ENCODE measurements at places on chromosomes 6 and 20.

DNA sequence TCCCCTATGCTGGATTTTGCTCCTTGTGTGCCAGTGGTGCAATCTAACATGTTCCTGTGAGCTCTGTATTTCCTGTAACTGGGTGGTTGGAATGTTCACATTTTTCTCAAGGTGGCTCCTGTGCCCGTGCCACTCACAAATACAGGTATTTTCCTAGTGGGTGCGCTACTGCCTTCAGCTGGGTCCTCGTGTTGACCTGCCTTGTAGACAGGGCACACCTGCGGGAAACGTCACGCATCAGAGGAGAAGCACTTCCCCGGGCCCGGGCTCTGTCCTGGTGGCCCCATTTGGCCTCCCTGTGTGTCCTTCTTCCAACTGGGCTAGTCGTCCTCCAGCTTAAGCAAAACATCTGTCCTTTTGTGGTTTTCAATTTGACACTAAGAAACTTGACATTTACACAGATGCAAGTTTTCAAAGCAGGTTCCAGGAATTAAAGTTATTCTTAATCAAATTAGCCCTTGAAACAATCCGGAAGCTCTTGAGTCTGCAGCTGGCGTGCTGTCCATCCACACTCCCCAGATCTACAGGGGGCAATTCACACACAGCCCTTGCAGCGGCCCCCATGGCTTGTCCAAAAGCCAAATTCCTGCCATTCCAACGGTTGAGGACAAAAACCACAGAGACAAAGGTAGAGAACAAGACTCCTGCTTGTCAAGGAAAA is 275.1 kb downstream of the CDC5L start:
- DNase-seq: peak; percentile 94

DNA sequence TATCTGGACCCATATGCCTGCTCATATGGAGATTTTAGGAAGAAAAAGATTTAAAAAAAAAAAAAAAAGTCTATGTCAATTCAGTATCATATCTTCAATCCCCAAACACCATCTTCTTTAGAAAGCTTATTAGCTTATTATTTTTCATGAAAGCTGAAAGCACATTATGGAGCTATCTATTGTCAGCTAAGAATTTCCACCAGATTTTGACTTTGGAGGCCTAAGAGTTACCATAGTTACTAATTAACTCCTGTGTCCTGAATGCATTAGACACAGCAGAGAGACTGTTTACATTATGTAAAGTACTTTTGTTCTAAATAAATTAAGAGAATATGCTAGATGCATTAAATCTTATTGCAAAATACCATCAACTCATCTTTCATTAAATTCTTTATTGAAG is 255.5 kb upstream of the NRSN1 start:
- DNase-seq: no peak

DNA sequence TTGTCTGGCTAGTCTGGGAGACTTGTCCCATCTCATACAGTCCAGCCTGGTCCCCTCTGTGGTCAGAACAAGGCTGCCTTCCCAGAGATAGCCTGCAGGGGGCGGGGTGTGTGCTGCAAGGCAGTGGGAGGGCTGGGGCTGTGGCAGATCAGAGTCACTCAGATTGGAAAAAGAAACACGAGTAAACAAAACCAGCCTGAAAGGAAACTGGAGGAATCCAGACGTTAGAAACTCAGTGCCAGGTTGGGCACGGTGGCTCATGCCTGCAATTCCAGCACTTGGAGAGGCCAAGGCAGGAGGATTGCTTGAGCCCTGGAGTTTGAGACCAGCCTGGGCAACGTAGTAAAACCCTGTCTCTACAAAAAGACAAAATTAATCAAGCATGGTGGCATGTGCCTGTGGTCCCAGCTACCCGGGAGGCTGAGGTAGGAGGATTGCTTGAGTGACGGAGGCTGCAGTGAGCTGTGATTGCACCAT is 20.2 kb downstream of the LEMD2 start:
- DNase-seq: peak; percentile 83

DNA sequence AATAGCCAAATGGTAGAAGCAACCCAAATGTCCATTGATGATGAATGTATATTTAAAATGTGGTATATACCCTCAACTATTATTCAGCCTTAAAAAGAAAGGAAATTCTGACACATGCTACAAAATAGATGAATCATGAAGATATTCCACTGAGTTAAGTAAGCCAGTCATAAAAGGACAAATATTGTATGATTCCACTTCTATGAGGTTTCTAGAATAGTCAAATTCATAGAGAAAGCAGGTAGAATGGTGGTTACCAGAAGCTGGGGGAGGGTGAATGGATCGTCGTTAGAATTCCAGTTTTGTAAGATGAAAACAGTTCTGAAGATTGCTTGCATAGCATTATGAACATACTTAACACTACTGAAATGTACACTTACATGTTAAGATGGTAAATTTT is 214.3 kb upstream of the MYLIP start:
- no peak for DNase-seq

DNA sequence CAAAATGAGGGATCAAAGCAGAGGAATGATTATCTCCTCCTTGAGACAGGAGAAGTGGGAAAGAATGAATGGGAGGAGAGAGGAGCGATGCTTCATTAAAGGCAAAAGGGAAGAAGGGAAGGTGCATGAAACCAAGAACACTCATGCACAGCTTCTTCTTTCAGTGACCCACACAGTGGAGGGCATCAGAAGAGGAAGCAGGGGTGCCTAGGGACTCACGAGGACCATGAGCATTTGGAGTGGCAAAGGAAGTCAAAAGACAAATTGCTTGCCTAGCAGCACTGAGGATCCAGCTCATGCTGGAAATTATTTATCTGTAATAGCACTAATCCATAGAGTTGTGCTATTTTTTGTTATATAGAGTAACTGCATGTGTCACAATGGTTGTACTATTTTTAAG is 66.1 kb downstream of the SMLR1 start:
- DNase-seq: no peak

GRCh38 chr20:47865912-47866311 is 80.6 kb upstream of the SULF2 start:
- peak; percentile 20 for DNase-seq

- no peak for DNase-seq
Observed at GRCh38 chr6:148738946-148739821, 7.6 kb upstream of the UST start.

DNA sequence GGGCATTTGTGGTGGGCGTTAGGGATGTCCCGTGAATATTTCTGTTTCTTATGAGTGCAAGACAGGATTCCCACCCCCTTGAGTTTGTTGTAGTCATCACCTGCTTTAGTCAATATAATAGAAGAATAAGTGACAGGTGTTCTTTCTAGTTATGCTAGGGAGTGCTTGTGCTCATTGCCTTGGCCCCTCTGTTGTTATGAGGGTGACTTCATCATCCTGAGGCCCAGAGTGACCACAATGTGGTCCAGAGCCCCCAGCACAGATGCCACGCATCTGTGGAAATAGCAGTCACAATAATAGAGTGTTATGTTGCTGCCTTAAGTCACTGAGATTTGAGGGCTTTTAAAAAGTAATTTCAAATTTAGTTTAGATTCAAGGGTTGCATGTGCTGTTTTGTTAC is 42.4 kb downstream of the GGTLC1 start:
- DNase-seq: no peak

DNA sequence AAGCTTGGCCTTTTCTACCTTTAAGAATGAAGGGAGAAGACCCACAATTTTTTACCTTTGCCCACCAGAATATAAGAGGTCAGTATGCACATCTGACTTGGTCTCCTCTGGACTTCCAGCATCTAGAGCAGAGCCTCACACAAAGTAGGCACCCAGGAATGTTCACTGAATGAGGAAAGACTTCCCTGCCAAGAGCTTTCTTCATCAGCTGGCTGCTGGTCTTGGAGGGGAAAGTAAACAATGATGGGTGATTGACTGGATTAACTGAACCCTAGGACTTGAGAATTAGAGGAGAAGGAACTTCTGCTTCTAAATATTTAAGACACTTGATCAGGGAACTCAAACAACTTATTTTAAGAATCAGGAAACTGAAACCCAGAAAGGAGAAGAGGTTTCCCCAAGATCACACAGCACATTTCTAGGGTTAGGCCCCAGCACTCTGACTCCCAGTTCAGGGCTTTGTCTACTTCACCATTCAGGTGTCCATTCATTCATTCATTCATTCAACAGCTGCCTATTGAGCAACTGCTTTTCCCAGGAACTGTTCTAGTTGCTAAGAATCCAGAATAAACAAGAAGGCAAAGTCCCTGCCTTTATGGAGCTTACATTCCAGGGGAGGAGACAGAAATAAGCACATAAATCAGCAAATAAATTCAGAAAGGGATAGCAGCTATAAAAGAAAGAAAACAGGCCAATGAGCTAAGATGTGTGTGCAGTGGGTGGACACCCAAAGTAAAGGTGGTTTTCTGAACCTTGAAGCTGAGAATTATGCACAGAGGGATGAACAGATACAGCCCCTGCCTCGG is 216.9 kb upstream of the LRFN2 start:
- DNase-seq: no peak

DNA sequence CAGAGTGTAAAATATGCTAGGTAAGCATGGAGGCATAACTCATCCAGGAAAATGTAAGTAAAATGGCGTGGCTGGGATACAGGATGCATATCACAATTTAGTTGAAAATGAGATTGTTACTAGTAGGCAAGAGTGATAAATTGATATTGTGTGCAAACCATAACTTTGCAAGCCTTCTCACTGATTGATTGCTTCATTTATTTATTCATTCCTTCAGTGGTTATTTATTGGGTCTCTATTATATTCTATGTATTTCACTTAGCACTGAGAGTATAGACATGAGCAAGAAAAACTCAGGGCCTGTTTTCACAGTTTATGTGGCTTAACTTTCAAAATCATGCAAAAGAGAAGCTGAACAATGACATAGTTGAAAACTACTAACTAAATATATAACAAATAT is 241.0 kb upstream of the EYS start:
- no peak for DNase-seq

GRCh38 chr20:63473555-63474449 is 1.3 kb upstream of the KCNQ2 start:
- DNase-seq: no peak

- DNase-seq: peak; percentile 79
Observed at GRCh38 chr6:41167173-41167963, 4.5 kb upstream of the TREM2 start.

DNA sequence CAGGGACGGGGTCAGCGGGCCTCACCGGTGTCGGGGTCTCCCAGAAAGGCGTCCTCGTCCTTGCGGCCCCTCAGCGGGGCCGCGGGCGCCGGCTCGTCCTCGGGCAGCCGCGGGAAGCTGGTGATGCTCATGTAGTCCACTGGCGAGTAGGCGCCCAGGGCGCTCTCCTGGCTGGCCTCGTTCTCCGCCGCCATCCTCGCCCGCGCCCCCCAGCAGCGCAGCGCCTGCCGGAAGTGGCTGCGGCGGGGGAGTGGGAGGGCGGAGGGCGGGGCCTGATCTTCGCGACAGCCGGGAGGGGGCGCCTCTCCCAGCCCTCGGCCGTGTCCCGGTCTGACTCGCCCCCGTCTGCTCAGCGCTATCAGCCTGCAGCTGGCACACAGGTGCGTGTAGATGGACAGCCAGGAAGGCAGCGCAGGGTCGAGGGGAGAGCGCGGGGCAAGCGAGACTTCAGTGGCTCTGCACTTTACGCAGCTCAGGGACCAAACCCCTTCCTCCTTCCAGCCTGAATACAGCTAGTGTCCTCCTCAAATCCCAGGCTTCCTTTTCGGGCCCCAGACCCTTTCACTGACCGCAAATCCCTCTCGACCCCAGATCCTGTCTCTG is at the start of gene GGT7:
GGT7 (minus strand) TSS at position 235 of the 603 bp plus-strand sequence; CDS start at position 194, 41 bp downstream.
- DNase-seq: peak; percentile 72

DNA sequence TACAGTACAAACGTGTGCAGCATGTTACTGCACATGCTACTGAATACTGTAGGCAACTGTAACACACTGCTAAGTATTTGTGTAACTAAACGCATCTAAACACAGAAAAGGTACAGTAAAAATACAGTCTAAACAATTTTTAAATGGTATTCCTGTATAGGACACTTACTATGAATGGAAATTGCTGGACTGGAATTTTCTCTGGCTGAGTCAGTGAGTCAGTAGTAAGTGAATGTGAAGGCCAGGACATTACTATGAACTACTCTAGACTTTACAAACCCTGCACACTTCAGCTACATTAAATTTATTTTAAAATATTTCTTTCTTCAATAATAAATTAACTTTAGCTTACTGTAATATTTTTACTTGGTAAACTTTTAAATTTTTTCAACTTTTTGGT is 225.0 kb upstream of the TENT5A start:
- no peak for DNase-seq

DNA sequence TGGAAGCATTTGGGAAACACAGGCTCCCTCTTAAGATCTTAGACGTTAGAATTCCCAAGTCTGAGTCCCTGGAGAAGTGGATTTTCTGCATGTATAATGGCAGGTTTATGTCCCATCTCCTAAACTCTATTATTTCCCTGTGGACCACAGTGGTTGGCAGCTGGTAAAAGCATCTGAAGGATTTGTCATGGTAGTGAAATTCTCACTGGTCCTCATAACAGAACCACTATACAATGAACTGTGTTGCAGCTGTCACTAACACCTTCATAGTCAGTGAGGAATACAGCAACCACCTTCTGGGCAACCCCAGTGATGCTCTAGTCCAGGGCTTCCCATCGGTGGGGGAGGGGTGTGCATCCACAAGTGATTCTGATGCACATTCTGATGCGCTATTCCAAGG is 396.9 kb downstream of the ZFAND3 start:
- DNase-seq: no peak

DNA sequence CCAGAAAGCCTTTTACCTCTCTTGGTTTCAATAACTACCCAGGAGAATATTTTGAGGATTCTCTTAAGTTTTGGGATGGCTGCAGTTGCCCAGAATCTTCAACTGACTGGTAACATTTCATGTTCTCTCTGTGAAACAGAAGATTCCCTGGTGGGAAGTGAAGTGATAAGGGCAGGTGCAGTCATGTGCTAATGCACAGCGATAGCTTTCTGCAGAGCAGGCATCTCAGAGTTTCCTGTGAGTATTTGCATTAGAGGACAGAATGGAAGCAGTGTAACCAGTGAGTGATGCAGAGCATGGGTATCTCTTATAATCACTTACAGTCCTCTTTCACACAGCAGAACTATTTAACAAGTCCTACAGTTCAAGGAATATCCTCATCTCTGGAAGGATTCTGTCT is 76.1 kb downstream of the HCRTR2 start:
- no peak for DNase-seq

DNA sequence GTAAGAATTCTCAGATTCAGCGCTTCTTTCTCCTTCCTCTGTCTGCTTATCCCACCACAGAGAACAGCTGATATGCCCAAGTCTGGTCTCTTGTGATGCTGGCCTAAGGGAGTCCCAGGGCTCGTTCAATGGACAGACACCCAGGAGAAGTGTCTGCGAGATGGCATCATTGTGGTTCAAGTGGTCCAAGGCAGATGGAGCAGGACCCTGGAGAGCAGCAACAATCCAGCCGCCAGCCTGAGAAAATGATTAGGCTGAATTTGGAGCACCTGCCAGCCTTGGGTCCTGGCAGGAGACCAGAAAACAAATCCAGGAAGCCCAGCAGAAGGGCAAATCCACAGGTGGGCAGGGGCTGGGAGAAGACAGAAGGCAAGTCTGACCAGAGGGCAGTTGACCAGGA is 145.8 kb downstream of the PTPRT start:
- DNase-seq: no peak

DNA sequence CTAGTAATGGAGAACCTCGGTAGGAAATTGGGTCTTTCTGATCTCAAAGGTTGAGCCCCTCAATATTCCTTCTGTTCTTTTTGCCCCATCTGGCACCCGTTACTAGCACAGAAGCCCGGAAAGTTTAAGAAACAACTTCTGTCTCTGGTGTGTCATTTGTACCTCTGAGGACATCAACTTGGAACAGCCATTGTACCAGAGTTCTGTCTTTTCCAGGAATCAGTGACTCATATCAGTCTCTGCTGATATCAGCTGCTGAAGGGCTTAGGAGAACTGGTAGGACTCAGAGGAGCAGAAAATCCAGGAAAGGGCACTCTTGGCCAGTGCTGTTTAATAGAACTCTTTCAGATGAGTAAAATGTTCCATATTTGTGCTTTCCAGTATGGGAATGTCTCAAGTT is 78.3 kb upstream of the CHD6 start:
- DNase-seq: no peak
